ENCODE measurements at places on chromosomes 13 and 19.

- no peak for DNase-seq
Measured at GRCh38 chr13:62123409-62123808, 707.8 kb upstream of the PCDH20 start.

DNA sequence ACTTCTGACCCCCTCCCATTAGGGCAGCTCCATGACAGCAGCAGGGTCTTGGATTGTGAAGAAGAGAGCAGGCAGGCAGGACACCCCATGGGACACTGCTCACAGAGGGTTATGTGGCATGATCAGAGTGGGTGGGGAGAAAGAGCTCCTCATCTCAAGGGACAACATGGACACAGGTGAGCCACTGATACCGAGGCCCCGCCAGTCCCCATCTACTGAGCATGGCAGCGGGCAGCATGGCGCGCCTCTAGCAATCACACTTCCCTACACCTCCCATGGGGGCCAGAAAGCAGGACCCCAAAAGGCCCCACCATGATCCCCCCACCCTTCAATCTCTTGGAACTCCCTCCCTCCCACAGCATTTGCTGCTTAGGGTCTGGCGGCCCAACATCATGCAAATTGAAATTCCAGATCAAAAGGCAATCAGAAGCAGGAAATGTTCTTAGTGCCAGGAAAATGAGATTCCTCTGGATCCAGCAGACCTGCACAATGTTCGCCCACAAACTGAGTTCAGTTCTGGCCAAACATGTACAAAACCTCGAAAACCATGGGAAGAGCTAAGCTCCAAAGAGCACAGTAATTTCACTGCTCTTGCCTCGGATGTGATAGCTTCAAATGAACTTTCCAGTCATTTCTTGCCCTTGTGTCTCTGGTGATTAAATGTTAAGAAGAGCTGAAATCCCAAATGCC, 14.8 kb downstream of the DOCK9 start:
- DNase-seq = no peak

DNA sequence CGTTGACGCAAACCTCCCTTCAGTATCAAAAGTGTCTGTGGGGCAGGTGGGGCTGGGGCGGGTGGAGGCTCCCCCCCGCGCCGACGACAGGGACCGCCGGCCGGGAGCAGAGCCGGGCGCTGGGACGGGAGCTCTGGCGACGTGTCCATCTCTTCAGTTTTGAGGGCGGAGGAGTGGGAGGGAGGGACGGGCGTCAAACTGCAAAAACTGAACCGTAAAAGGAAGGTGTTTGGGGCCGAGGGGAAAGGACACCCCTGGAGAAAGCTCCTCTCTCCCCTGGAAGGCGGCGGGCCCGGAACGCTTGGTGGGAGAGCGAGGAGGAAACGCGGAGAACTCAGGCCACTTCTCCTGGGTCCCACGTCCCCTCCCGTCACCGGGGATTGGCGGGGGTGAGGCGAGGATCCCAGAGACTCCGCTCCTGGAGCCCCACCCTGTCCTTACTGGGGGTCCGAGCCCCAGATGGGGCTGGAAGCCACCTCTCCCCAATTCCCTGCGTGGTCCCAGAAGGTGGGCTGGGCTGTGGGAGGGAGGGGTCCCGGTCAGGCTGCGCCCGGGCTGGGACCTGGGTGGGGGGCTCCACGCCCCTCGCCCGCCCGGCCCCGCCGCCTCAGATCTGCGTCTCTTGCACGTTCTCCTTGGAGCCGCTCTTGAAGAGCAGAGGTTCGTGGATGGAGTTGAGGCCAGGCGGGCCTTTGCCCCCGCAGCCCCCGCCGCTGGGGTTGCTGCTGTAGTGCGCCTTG, 3.4 kb upstream of the ASPDH start:
- no peak for DNase-seq

- no peak for DNase-seq
Measured at GRCh38 chr13:44128552-44129001, 245.0 kb upstream of the SERP2 start.

All from non-pigmented ciliary epithelial cell (primary cell).